ENCODE measurements at places on chromosomes 7 and 10.
A peak's percentile ranks its signal among the peaks of the same experiment; 100 is the strongest.

DNA sequence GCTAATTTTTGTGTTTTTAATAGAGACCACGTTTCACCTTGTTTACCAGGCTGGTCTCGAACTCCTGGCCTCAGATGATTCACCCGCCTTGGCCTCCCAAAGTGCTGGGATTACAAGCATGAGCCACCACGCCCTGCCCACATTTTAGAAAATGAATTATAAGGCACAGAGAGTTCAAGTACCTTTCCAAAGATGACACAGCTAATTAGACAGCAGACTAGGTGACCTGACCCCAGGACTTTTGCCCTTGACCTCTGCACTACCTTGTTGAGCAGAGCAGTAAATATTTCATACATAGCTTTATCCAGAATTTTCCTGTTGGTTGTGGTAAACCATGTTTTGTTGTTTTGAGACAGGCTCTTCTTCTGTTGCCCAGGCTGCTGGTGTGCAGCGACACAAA lies 131.3 kb upstream of the KCTD7 start:
- no peak for DNase-seq

GRCh38 chr10:100769481-100769880 lies 24.1 kb downstream of the PAX2 start:
- DNase-seq: no peak

GRCh38 chr10:62815381-62816075 lies 638 bp downstream of the EGR2 start:
- DNase-seq: peak; percentile 79

GRCh38 chr10:118315629-118316028 lies 26.5 kb downstream of the FAM204A start:
- DNase-seq: no peak

DNA sequence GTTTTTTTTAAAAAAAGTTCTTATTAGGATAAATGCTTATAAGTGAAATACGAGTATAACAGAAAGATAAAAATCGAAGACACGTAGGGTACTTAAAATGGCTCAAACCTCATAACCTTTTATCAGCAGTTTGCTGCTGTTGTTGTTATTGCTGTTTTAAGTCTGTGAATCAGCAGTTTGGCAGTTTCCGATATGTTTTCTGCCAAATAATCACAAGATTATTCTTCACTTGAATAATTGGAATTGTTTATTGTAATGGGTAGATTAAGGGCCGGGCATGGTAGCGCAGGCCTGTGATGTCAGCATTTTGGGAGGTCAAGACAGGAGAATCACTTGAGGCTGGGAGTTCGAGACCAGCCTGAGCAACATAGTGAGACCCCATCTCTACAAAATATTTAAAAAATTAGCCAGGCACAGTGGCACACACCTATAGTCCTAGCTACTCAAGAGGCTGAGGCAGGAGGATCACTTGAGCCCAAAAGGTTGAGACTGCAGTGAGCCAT lies 177.6 kb downstream of the VTI1A start:
- DNase-seq: no peak

DNA sequence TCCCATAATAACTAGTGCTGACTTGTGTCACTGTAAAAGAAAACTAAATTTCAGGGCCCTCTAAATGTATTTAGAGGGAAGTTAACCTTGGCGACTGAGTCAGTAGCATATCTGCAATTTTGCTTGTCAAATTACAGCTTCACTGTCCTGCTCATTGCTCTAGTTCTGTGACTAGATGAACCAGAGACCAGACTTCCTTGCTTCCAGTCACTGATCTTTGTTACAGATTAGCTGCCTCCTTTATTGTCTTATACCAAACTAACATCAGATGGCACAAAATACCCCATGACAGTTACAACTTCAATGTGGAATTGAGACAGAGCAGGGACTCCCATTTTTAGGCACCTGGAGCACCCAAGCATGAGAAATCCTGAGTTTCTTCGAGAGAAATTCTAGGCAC lies 79.9 kb upstream of the POM121L12 start:
- no peak for DNase-seq

DNA sequence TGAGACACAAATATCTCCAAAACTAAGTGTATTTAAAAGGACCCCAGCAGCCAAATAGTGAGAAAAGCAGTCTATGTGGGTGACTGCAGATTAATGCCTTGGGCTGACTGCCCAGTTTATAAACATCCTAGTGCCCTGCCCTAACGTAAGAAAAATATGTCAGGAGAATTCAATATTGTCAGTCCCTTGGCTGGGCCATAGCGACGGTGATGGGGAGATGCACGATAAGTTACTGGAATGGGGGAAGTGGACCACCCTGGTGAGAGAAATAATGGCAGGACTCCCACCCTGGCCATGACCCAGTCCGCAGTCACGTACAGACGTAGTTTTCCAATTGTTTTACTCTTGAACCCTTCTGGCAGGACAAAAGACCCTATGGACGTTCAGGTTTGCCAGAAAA lies 48.0 kb downstream of the JCAD start:
- DNase-seq: no peak

DNA sequence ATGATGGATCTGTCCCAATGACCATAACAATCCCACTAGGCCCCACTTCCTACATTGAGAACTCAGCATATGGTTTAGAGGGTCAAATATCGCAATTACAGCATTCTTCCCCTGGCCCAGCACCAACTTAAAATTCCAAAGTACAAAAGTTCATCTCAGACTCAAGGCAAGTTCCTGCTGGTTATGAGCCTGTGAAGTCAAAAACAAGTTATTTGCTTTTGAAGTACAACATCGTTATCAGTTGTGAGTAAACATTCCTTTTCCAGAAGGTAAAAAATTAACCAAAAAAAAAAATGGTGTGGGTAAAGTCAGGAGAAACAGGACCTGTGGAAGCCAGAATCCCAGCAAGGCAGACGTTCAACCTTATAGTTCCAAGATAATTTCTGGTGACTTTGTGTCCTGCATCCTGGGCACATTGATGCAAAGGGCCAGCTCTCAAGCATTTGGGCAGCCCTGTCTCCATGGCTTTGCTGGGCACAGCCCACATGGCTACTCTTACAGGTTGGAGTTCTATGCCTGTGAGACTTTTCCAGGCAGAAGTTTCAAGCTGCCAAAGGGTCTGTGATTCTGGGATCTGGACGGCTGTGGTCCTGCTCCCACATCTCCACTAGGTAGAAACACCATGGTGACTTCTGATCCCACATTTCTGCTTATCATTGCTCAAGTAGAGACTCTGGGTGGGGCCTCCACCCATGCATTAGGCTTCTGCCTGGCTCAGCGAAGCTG lies 37.5 kb downstream of the AKR1C8 start:
- no peak for DNase-seq

DNA sequence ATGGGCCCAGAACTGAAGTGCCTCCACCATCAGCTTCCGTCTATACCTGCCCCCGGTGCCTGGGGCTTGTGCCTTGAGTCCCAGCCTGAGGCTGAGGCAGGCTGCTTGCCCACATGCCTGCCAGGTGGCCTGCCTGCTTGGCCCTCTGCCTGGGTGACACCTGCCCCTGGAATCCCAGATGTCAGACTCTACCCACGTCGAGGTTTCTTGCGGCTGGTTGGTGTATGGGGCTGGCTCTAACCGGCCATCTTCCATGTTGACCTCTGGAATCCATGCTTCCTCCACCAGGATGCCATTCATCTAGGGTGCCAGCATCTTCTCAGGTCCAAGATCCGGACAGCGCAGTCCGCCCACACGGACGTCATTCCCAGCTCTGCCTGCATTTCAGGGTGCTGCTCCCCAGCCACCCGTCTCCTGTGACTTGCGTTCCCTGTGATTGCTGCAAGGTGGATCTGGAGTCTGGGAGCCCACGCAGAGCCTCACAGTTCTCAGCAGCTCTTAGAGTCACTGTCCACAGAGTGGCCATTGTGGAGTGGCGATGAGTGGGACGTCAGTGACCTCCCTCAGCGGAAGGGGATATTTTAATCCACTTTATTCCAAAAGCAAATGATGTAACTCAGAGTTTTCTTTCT lies 298.1 kb downstream of the TCERG1L start:
- no peak for DNase-seq

GRCh38 chr10:103847909-103848468 lies 7.4 kb downstream of the SH3PXD2A start:
- DNase-seq: no peak

- DNase-seq: no peak
Observed at GRCh38 chr10:90822508-90822907, 35.3 kb downstream of the HTR7 start.

- DNase-seq: no peak
Observed at GRCh38 chr7:158495786-158496185, 91.8 kb downstream of the PTPRN2 start.

- DNase-seq: no peak
Observed at GRCh38 chr10:42874713-42875387, 92.3 kb downstream of the BMS1 start.

- DNase-seq: no peak
Observed at GRCh38 chr10:48205918-48206317, 68.6 kb downstream of the FRMPD2 start.

GRCh38 chr10:99676426-99676825 lies 17.1 kb downstream of the ENTPD7 start:
- DNase-seq: no peak

GRCh38 chr10:113345826-113346624 lies 206.8 kb upstream of the HABP2 start:
- DNase-seq: no peak

DNA sequence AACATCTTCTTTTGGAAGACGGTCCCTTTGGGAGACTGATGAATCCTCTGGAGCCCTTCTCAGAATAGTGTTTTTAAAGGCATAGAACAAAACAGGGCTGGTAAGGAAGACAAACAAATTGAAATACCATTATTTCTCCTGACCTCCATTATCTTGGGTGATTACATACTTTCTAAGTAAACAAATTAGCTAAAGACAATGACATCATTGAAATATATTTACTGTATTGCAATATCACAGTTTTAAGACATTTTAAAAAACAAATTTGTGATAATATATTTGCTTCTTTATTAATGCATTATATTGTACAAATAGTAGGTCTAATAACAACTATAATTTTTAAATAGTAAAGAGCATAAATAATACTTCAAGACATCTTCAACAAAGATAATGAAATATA lies 152.2 kb upstream of the CDK1 start:
- DNase-seq: no peak

GRCh38 chr10:86727470-86727869 lies 28.9 kb upstream of the BMPR1A start:
- no peak for DNase-seq

GRCh38 chr10:84156768-84157167 lies 16.8 kb upstream of the GPR15LG start:
- DNase-seq: no peak

DNA sequence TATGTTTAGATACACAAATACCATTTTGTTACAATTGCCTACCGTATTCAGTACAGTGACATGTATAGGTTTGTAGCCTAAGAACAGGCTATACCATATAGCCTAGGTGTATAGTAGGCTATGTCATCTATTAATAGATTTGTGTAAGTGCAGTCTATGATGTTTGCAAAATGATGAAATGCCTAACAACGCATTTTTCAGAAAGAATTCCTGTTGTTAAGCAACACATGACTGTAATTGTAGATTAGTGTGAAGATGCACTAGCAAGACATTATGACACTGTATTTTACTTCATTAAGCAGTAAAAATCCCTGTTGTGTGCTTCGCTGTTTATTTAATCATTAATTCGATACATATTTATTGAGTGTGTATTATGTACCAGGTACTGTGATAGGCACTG lies 446.0 kb downstream of the SUGCT start:
- no peak for DNase-seq

DNA sequence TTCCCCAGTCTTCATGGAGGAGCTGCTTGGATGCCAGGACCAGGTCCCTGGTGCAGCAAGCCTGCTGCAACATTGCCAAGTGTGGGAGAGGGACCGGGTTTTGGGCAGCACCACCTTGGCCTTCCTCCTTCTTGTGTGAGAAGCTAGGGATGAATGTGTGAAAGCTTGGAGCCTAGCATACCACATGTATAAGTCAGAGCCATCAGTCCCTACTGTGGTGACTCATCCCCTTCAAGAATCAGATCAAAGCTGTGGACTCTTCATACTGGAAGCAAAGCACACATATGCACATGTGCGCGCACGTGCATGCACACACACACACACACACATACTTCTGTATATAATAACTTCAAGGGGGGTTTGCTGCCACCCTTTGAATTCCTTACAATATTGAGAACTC lies 527.8 kb downstream of the LRMDA start:
- DNase-seq: no peak

DNA sequence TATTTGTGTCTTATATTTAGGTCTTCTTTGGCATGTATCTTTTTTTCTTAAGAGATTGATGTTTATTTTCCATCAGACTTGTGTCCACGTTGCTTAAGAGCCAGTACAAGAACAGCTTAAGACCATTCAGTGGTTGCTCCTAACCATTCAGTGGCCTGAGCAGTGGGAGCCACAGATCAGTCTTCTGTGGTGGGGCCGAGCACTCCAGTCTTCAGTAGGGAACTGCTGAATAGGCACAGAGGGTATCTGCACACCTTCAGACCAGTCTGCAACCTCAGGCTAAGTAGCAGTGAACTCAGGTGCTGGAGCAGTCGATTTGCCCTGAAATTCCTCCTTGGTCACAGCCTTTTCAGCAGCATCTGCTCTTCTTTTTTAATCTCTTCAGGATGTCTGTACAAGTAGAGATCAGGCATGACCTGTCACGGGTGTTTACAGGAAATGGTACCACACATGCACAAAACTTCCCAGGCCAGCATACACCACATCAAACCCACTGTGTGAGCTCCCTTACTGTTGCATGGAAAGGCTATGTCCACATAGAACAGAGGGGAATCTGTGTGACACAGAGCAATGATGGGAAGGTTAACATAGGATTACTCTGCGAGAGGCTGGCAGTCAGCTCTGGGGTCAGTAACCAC lies 51.5 kb downstream of the FAM107B start:
- DNase-seq: no peak

DNA sequence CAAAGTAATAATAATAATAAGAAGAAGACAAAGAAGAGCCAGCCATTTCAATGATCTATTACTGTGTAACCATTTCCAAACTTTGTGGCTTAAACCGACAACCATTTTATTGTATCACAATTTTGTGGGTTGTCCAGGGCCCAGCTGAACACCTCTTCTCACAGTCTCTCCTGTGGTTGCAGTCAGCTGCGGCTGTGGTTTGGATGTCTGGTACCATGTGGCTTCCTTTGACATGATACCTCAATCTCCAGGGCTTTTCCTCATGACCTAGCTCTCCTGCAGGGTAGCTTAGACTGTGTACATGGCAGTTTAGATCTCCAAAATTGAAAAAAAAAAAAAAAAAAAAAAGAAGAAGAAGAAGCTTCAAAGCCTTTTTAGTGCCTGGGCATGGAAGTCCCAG lies 72.6 kb upstream of the NFKB2 start:
- DNase-seq: no peak
